M059J (cell line): ENCODE measurements at places on chromosomes 3 and 15.
A peak's percentile ranks its signal among the peaks of the same experiment; 100 is the strongest.

- no peak for DNase-seq
Observed at GRCh38 chr3:15475161-15475560, 46.3 kb downstream of the COLQ start.

DNA sequence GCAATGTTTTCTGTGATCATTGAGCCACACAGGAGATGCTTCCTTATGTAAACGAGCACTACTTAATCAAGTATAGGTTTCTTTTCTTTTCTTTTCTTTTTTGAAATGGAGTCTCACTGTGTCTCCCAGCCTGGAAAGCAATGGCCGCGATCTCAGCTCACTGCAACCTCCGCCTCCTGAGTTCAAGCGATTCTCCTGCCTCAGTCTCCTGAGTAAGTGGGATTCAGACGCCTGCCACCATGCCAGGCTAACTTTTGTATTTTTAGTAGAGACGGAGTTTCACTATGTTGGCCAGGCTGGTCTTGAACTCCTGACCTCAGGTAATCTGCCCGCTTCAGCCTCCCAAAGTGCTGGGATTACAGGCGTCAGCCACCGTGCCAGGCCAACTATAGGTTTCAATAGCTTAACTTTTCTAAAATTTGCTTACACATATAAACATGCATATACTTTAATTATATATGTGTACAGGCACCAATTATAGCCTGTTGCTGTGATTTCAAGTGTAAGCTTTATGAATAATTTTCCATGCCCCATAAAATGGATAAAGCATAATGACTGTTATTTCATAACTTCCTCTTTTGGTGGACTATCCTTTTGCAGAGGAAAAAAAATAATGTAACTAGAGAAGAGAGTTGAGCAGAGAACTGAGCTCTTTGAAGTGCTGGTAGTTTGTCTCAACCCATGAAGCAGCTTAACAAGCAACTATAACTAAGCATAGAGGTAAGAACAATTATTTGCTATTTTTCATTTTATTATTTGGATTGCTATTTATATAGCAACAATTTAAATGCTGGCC lies 24.8 kb upstream of the MBNL1 start:
- no peak for DNase-seq

DNA sequence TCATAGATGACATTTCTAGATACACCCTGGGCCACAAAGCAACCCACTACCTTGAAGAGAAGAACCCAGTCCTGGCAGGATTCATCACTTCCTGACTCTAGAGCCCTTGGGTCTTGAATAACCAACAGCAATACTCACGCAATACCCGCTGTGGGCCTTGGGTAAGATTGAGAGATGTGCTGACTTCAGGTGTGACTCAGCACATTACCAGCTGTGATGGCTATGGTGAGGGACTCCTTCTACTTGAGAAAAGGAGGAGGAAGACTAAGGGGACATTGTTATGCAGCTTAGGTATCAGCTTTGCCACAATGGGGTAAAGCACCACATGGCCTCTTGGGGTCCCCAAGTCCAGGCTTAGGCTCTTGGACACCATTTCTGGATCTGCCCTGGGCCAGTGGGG lies 14.9 kb downstream of the C3orf33 start:
- DNase-seq, result peak; percentile 41

- no peak for DNase-seq
Observed at GRCh38 chr3:184339001-184339400, 1.6 kb downstream of the FAM131A start.

- no peak for DNase-seq
Observed at GRCh38 chr3:185021256-185021655, 131.6 kb downstream of the C3orf70 start.

DNA sequence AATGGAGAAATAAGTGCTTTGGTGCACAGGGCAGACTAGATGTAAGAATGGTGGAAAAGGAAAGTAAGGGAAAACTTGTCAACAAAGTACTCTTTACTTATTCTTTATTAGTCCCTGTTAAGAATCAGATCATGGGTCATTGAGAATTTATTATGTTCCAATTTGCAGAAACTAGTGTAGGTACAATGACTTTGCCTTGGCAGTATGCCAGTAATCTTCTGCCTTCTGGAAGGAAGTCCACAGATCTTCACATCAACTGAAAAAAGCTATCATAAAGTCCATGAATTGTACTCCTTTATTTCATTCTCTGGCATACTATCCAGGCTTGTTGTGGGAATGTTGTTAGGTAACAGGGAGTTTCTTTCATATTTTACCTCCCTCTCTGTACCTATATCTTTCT lies 88.2 kb upstream of the FLNB start:
- DNase-seq, result no peak

GRCh38 chr3:187098923-187099512 lies 40.3 kb downstream of the RPL39L start:
- DNase-seq, result peak; percentile 7

DNA sequence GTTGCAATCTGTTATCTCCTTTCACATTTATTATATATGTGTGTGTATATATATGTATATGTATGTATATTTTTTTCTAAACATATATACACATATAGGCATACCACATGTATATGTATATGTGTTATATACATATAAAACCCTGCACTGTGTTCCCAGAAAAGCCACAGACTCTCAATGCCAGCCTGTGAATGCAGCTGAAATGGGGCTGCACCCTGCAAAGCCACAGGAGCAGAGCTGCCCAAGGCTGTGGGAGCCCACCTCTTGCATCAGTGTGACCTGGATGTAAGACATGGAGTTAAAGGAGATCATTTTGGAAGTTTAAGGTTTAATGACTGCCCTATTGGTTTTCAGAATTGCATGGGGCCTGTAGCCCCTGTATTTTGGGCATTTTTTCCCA lies 762.3 kb upstream of the ARPP21 start:
- no peak for DNase-seq

DNA sequence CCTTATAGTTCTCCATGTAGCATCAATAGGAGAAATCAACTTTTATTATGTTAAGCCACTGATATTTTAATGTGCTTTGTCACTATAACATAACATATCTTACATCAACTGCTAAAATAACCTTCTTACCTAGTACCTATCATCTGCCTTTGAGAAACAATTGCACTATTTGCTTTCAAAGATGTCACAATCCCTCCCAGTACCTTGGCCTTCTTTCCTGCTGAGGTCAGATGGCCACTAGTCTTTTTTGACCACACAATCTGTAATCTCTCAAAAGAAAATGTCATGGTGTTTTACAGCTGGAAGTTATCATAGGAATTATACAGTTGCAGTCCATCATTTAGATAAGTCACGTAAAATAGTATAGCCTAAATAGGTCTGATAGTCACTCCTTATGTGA lies 247.5 kb upstream of the SLITRK3 start:
- no peak for DNase-seq
